ENCODE measurements at places on chromosomes 6 and 20.

GRCh38 chr6:16033214-16033613 is 95.7 kb upstream of the MYLIP start:
- DNase-seq = no peak

DNA sequence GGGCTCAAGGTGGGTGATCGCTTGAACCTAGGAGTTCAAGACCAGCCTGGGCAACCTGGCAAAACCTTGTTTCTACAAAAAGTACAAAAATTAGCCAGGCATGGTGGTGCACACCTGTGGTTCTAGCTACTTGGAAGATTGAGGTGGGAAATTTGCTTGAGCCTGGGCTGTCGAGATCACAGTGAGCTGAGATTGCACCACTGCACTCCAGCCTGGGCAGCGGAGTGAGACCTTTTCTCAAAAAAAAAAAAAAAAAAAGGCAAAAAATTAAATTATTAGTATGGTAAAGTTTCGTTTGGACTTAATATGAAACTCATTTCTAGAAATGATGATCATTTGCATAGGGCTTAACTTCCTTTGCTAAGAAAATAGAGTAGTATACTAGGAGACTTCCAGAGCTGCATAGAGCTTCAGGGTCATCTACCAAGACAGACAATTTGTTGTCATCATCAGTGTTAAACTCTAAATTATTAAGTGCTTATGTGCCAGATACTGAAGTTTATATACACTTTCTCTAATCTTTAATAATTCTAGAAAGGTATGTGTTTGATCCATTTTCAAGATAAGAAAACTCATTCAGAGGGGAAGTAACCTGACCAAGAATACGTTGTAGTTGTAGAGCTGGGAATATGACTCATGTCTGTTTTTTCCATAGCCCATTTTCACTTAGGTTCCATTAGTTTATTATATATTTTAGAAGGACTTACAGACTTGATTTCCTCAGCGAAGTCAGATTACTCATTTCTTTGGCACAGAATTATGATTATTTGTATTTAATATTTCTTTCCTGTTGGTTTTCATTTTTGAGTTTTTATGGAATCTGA is 84.5 kb downstream of the SLC16A10 start:
- no peak for DNase-seq

DNA sequence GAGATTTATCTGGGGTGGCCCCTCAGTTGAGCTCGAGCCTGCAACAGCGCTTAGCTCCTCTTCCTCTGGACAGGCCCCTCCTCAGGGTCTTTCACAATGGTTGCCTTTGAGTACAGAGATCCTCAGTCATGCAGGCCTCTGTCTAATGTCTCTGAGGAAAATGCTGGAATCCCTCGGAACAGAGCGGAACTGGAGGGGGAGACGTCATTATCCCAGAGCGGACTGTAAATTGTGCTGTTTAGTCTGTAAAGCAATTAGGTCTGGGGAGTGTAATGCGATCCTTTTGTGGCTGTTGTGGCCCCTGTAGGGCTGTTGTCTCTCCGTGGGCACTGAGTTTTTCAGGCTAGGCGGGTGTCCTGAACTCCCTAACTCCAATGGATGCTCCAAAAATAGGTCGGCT is 15.0 kb upstream of the DAAM2 start:
- DNase-seq = no peak

DNA sequence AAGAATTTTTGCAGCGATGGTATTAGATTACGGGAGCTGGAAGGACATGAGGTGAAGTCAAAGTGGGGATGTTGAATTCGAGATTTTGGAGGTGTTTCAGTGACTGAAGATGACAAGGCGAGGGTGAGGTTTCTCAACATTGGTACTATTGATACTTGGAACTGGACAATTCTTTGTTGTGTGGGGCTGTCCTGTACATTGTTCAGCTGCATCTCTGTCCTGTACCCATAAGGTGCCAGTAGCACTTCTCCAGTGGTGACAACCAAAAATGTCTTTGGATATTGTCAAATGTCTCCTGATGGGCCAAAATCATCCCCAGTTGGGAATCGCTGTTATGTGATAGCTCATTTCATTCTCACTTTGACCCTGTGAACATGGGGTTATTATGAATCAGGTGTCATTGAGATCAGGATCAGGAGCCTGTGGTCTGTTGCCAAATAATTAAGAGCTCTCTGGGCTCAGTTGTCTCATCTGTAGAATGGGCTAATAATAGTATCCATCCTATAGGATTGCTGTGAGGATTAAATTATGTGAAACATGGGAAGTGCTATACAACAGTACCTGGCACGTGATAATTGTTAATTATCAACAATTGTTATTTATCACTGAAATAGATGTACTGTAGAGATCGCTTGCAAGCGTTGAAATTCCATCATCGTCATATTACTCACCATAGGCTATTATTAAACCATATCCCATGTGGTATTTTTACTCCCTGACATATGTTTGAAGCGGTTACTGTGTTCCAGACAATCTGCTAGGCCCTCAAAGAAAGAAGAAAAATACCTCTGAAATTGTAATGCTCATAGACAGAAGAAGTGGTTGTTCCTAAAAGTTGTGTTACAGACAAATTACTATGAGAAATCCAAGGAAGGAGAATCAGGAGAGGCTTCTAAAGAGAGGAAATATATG is 48.5 kb upstream of the TTPAL start:
- no peak for DNase-seq

- no peak for DNase-seq
Measured at GRCh38 chr20:50014570-50015562, 32.1 kb downstream of the SNAI1 start.

- DNase-seq = no peak
Measured at GRCh38 chr20:49540232-49540620, 27.7 kb downstream of the PTGIS start.

DNA sequence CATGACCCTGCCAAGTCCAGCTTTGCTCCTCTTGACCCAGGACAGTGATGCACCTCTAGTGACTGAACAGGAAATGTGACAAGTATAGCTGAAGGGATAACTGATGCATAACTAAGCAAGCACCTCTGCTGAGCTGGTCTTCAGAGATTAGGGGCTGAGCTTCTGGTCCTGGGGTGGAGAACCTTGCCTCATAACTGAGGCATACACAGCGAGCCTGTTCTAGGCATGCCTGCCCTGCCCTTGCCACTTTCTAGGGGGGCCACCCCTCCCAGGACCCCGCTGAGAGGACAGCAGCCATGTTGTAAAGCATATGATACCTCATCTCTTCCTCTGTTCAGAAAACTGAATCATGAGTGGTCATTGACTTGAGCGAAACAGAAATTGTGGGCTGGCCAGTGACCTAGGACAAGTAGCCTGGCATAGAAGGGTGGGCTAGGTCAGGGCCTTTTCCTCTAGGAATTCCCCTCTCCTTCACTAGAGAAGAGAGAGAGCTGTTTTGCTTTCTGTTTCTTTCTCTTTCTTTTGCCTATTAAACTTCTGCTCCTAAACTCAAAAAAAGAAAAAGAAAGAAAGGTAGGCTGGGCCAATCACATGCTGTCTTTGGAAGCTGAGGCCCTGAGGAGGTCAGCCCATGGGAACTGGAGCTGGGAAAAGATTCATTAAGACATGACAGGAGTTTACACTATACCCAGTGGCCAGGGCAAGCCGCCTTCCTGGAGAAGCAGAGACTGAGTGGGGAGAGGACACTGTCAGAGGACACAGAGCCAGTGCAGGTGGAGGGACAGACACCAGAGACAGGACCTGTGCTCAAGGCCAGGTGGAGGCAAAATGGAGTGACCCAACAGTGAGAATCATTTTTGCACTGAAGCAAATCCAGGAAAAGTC is 23.1 kb downstream of the ALDH5A1 start:
- DNase-seq = no peak

- no peak for DNase-seq
Measured at GRCh38 chr6:167477688-167478087, 152.8 kb downstream of the TTLL2 start.

- DNase-seq = no peak
Measured at GRCh38 chr6:5763407-5763806, 243.3 kb downstream of the NRN1 start.

DNA sequence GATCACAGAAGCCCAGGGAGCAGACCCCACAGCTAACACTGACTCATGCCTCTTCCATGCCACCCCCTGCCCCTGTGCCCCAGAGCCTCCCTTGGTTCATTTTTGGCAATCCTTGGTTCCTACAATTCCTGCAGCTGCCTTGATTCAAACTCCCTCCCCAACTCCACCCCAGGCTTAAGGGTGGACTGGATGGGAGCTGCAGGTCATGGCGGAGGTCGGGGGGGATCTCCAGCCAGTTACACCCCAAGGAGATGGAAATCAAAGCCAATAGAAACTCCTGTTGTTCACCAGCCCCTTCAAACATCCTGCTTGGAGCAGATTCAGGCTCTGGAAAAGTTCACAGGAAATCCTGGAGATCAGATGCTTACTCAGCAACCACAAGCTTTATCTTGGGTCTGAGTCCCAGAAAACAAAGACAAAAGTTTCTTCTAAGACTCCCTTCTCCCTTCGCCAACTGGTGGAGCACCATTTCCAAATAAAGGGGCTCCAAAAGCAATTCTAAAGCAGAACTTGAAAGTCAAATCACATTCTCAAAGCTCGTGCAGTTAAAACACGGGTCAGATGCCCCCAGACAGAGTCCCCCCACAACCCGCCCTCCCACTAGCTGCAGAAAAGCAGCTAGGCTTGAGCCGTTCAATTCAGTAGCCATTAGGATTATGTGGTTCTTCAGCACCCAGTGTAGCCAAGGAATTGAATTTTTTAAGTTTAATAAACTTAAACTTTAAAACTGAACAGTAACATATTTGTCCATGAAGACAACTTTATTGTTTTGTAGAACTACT is 149.5 kb downstream of the ANKRD60 start:
- peak; percentile 15 for DNase-seq

- DNase-seq = no peak
Measured at GRCh38 chr6:6968731-6969552, 138.8 kb upstream of the RREB1 start.

DNA sequence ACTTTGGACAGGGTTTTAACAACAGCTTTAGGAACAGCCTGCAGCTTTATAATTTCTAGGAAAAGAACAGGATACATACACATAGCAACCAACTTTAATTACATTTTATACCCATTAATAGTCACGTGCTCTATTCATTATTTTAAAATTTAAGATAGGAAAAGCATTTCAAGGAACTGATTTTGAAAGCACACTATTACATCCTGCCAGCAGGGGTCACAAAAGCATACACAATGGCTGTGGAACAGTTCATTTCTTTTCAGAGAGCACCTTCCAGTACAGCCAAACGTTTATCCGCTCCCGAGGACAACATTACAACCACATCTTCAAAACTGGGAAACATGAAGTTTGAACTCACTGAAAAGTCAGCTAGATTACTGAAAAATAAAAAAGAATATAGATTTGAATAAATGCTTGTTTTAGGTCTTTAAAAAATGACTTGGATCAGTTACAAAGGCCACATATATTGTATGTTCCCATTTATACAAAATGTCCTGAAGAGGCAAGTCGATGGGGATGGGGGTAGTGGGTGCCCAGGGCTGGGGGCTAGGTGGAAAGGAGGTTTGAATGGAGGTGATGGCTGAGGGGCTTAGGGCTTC is 104.6 kb upstream of the EXOC2 start:
- no peak for DNase-seq

- DNase-seq = no peak
Measured at GRCh38 chr20:3082306-3082951, 2.1 kb downstream of the AVP start.

- DNase-seq = no peak
Measured at GRCh38 chr6:46191961-46192360, 21.2 kb upstream of the ENPP5 start.

DNA sequence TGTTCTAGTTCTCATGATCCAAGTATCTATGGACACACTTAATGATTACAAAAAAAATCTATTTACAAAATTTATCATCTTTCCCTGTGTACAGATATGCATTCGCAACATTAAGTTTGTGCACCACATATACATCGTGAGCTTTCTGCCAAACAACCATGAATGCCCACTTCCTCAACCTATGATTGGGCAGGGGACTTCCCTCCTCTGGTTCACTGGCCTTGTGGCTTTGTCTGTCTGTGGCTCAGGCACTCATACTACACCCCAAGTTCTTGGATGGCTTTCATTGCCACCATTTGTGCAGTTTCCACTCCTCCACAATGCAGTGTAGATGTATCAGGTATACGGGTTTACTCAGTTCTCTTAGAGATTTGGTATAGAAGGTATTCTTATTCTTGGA is 74.9 kb downstream of the HS3ST5 start:
- no peak for DNase-seq

DNA sequence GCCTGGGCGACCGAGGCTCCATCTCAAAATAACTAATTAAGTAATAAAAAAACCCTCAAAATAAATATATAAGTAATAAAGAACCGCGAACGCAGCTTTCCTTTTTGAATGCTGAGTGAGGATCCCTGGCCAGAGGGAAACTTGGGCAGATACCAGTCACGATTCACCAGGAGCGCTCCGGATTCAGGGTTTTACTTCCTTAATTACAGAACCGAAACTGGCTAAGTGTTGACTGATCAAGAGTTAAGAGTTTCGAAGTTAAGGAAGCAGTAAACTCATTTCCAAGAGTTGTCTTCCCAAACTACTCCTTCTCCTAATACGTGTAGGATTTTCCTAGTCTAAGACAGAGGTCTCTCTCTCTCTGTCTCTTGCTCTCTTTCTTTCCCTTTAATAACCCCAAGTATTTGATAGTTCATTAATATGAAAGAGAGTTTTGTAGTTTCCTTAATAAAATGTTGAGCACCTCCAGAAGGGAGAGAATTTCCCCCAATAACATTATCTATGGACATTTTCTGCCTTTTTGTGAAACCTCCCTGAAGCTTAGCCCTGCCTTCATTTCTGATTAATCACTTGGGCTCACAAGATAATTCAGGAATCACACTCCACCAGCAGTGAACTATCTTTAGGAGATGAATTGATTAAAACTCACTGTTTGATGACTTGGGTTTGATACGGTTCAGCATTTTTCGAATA is 61.4 kb upstream of the ZNF217 start:
- peak; percentile 37 for DNase-seq

- no peak for DNase-seq
Measured at GRCh38 chr6:106748547-106749207, 119.3 kb downstream of the QRSL1 start.

GRCh38 chr6:156689656-156690055 is 87.5 kb upstream of the ARID1B start:
- no peak for DNase-seq

DNA sequence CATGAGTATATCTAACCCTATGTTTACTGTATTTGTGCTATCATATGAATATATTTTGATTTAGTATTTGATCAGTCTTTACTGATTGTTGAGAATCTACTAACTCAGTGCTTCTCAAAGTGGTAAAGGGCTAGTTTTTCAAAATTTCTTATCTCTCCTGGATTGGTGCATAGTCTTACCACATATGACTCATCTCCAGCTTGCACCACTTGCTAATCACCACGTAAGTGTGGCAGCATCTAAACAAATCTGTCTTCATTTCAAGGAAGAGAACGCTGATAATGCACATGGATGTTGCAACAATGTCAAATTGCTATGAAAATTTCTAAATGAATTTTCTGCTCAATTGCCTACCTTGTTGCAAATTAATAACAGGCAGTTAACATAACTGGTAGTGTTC is 299.5 kb downstream of the PAX1 start:
- DNase-seq = no peak

DNA sequence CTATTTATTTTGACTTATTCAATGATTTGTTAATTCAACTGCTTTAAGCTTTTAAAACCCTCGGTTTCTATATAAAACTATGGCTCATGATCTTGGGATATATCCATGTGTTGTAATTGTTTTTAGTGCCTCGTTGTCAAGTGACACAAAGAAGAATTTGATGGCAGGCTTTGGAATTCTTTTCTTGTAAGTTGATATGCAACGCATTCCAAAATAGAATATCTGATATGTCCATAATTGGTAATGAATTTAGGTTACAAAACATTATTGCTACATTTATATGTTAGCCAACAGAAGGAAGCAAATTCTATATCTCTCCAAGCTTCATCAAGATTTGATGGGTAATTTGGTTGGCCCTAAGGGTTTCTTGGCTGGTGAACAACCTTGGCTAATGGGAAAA is 220.4 kb upstream of the RIMS1 start:
- no peak for DNase-seq

All from activated CD8-positive, alpha-beta memory T cell treated with anti-CD3 and anti-CD28 coated beads, Interleukin-2, amount 50 U/mL, for 48 hours (primary cell).